ENCODE measurements at places on chromosomes 3 and 15.
A peak's percentile ranks its signal among the peaks of the same experiment; 100 is the strongest.

GRCh38 chr3:141114816-141115460 is 63.8 kb downstream of the SPSB4 start:
- no peak for DNase-seq

- no peak for DNase-seq
Observed at GRCh38 chr3:120364821-120365220, 15.7 kb upstream of the LRRC58 start.

DNA sequence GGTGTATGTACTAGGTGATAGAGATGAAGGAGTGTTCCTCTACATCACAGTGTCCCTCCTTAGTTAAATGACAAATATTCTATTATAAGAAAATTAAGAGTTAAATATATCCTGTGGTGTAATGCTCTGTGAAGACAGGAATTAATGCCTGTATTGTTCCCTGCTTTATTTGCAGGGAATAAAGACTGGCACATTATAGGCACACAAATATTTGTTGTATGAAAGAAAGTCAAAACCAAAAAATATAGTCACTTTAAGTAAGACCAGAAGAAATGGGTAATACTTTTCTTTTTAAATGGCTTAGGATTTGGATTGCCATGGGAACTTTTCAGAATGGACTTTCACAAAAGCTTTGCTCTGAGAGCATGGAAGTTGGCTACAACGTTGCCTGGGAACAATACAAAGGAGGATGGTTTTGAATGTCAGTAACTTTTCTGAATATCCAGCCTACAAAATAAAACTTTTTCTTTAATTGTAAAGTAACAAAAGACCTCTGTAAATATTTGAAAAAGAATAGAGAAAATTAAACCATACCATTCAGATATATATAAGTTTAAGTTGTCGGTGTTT is 158.0 kb upstream of the P2RY1 start:
- DNase-seq: no peak

DNA sequence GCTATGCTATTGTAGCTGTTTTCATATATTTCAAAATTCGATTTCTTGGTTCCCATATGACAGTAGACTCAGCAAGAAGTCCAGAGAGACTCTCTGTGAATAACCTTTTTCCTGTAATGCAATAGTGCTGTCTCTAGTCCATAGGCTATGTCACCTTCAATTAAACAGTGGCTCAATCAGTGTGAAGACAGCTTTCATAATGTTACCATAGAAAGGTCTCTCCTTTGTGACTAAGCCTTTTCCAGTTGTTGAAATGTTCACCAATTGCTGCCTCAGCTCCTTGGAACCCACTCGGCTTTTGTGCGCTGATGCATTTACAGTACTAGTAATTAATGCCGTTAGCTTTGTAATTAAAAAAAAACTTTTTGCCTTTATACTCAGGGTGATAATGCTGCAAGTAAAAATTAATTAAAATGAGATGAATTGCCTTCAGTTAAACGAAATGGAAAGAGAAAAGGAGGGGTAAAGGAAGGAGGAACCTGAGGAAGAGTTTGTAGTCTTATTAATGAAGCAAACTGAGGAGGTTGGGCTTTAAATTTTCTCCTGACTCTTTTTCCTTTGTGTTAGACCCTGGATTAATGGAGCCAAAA is 214.8 kb downstream of the LSAMP start:
- DNase-seq: peak; percentile 46

DNA sequence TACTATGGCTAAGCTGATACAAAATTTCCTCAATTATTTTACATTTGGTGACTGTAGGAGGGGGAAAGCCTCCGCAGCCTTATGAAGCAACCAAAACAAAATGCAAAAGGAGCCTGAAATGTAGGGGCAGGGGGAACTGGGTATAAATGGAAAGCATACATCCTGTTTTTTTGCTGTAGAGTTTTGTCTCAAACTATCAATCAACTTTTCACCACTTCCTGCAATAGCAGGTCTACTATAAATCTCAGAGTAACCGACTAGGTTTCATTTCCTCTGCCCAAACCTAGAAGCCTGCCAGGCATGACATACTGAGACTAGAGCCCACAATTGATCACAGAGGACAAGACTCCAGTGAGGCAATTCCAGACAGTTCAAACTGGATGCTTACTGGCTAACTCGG is 91.3 kb downstream of the SHQ1 start:
- DNase-seq: no peak

GRCh38 chr15:94620632-94621031 is 389.3 kb downstream of the MCTP2 start:
- no peak for DNase-seq

- no peak for DNase-seq
Observed at GRCh38 chr3:127742580-127742979, 69.8 kb downstream of the ABTB1 start.

GRCh38 chr15:62066663-62067447 is at the start of gene C2CD4A:
Gene C2CD4A (plus strand): TSS chr15:62066977. CDS start chr15:62067614, 637 bp downstream.
- peak; percentile 91 for DNase-seq

- no peak for DNase-seq
Observed at GRCh38 chr15:51243774-51244173, 94.6 kb downstream of the CYP19A1 start.

All from NCI-H1105 treated with DMSO at 0.1 percent for 48 hours (cell line).